Stimulated activated CD8-positive, alpha-beta memory T cell treated with anti-CD3 and anti-CD28 coated beads, Interleukin-15, amount 100 ng/mL, for 1 hour (primary cell): ENCODE measurements at places on chromosomes 12 and 14.

GRCh38 chr12:8823565-8824300, 1.3 kb downstream of the A2ML1 start:
- DNase-seq: no peak

DNA sequence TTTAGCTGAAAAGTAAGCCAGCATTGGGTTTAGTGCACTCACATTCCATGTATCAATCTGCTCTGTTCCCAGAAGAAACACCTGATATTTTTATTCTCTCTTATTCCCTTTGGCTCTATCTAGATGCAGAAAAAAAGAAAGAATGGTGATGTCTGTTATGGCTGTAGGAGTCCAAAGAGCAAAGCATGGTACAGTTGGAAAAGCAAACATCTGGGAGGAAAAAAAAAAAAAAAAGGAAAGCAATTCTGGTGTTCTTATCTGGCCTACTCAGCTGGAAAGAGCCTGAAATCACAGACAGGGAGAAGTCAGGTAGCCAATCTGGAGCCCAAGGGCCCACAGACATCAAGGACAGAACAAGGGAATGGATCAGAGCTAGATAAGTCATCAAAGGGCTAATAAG, 293.9 kb downstream of the DUSP6 start:
- no peak for DNase-seq

DNA sequence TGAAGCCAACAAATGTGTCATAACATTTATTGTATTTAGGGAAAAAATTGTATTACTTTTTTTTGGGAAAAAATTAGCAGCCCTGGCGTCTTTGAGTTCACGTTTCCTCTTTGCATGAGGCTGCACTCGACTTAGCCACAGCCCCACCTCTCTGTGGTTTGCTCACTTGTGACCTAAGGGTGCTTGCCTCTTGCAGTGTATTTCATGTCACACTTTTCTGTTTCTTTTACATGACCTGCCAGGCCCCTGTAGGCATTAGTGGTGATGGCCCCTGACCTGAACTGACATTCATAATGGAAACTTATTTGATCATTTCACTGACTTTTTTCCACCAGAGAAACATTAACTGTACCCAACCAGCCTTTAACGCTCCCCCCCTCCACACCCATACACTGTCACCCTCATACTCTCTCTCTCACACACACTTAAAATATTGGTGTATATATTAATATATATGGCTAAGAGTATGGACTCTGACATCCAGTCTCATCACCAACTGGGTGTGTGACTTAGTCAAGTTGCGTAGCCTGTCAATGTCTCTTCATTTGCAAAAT, 122.9 kb downstream of the PRKCH start:
- peak; percentile 36 for DNase-seq

DNA sequence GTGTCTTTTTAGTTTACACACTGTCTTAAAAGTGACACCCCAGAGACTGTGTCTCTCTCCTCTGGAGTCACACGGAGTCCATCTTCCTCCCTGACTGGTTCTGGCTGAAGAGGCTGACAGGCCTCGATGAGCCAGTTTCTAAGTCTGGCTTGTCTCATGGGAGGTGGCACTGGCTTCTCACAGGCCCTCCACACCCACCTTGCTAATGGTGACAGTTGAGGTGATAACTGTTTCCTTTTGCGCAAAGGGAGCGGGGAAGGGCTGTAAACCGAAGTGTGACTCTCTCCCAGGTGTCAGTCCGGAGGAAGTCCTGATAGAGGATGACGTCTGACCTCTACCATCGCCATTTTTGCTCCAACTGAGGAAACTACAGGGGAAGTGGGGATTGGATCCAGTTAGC, 30.2 kb downstream of the KCTD10 start:
- DNase-seq: no peak
